ENCODE measurements at places on chromosomes 4 and X.

- no peak for DNase-seq
Observed at GRCh38 chr4:122434285-122434684, 22.2 kb downstream of the IL2 start.

GRCh38 chr4:30416547-30416946 is 303.6 kb upstream of the PCDH7 start:
- DNase-seq = no peak

DNA sequence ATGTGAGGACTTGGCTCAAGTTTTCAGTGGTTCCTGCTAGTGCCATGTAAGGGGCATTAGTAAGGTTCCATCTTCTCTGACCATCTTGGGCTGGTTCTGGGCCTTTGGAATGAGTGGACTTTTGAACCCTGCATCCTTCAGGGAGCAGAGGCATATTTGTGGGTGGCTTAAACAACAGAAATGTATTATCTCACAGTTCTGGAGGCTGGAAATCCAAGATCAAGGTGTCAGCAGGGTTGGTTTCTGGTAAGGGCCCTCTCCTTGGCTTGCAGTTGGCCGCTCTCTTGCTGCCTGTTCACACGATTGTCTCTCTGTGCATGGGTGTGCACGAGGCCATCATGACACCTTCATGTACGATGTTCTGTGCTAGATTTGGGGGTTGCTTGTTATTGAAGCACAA is 21.3 kb downstream of the CCKAR start:
- DNase-seq = no peak

DNA sequence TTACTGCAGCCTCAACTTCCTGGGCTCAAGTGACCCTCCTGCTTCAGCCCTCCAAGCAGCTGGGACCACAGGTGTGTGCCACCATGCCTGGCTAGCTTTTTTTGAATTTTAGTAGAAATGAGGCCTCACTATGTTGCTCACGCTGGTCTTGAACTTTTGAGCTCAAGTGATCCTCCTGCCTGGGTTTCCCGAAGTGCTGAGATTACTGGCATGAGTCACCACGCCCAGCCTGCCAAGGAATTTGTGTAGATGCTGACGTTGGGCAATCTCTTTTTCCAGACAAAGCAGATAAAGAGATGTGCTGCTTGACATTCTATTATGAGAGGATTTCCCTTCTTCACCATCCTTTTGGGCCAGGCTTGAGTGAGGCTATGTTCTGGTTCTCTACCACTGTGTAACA is 254.5 kb upstream of the RPS6KA3 start:
- peak; percentile 57 for DNase-seq
